ENCODE measurements at places on chromosomes 1 and 21.

- no peak for DNase-seq
Observed at GRCh38 chr1:208273386-208274017, 29.3 kb upstream of the PLXNA2 start.

- no peak for DNase-seq
Observed at GRCh38 chr1:58460469-58460868, 86.1 kb downstream of the OMA1 start.

DNA sequence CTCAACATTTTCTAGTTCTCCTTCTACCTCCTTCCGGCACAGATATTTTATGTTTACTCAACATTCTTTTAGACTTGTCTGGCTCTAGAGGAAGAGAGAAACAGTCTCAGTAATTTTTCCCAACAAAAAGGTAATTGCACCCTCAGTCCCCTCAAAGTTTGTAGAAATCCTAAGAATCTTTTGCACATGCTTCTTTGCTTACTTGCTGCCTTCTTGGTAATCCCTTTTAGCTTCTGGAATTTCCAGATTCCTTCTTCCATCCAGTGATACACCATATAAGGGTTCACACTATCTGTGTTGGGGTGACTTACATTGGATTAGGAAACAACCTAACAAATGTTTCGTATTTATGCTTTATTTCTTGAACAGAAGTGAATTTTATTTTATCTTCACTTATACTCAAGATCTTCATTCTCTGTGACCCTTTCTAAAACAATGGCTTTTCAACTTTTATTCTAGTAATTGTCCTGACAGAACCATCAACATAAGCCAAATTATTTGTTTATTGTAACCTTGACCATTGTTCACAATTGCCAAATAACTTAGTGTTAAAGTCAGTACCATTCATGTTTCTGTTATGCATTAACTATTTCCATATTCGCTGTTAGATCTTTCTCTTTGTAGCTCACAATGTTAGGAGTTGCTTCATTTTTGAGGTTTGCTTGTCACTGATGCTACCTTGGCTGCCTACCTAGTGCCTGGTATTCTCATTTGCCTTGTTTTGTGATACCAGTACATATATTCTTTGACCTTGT is 238.1 kb downstream of the HMCN1 start:
- no peak for DNase-seq

- DNase-seq, result no peak
Observed at GRCh38 chr1:158153746-158154444, 26.8 kb upstream of the CD1D start.

DNA sequence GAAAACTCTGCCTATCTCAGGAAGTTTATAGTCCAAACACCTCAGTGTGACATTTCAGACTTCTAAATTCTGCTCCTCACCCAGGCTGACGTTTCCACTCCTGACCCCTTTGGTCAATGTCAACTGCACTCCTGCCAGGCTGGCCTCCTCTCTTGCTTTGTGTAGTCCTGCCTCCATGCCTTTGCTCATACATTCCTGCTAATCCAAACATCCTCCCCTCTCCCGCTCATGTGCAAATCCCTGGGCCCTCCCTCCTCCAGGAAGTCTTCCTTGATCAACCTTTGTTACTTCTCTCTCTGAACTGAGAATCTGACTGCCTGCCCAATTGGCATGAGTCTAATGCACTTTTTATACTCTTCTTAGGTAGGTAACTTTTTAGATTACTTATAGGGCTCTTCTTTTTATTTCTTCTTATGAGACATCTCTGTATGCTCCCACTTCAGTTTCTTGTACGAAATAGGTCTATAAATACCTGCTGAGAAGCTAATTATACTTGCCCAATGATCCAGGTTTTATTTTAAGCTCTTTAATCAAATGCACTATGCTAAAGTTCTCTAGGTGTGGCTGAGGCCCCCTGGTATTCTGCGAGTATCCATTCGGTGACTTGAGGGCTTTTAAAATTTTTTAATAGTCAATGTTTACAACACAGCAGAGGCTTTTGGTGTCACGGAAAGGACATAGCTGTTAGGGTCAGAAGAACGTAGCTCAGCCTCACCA is 128.1 kb downstream of the PLXNA2 start:
- no peak for DNase-seq

- no peak for DNase-seq
Observed at GRCh38 chr21:31326522-31327242, 17.4 kb downstream of the TIAM1 start.

DNA sequence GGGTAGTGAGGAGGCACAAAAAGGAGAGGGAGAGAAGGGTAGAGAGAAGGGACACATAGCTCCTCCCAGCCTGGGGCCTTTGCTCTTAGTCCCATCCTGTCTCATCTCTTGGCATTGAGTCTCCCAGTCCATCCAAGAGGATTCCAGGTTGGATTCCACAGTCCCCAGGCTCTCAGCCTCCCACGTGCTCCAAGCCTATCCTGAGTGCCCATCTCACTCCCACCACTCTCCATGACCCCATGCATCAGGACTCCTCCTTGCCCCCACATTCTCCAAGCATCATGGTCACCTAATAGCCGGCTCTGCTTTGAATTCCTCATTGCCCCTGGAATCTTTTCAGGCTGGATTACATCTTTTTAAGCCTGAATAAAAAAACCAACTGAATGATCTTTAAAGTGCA is 87.9 kb downstream of the DSCAM start:
- no peak for DNase-seq

- no peak for DNase-seq
Observed at GRCh38 chr1:46021046-46021996, 111.1 kb downstream of the PIK3R3 start.

- no peak for DNase-seq
Observed at GRCh38 chr1:16386454-16387113, 19.5 kb downstream of the SZRD1 start.

- no peak for DNase-seq
Observed at GRCh38 chr1:203288400-203288799, 16.9 kb upstream of the BTG2 start.

- DNase-seq, result no peak
Observed at GRCh38 chr1:3541936-3542335, 69.4 kb downstream of the MEGF6 start.

Measured in frontal cortex (tissue), 4 donors.